ENCODE measurements at places on chromosomes 3 and 15. TPM values are rescaled to one million over a fixed set of nuclear protein-coding genes. Genes with fewer than 3 reads are reported as not detected.

DNA sequence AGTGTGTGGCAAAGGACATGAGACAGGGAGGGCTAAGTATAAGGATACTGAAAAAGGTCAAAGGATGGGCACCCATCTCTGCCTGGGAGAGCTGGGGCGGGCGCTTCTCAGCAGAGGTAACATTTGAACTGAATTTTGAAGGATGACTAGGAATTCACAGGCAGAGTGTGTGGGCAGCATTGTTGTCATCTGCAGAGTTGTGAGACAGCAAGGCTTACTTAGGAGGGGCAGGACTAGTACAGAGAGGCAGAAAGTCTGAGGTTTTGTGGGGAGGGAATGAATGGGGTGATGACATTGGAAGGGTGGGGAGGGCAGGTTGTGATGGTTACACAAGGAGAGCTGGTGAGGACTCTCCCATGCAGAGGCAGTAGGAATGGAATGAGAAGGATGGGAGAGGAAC is 84.1 kb upstream of the PRR23C start:
- DNase-seq: no peak

DNA sequence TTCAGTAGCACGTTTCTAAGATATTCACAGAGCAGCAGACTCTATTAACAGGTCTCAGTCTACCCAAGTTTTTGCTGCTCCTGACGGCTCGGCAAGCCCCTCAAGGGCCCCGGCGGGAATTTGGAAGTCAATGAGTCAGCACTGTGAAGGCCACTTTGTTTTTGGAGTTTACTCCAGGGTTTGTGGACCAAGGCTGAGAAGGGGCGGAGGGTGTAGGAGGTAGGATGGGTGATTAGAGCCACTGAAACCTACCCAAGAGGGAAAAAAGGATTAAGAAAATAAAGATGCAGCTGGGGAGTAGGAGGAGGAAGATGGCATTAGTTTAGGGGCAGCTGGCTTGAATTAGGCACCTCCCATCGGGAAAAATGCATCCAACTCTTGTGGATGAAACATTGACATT is 87.6 kb downstream of the BDH1 start:
- no peak for DNase-seq

DNA sequence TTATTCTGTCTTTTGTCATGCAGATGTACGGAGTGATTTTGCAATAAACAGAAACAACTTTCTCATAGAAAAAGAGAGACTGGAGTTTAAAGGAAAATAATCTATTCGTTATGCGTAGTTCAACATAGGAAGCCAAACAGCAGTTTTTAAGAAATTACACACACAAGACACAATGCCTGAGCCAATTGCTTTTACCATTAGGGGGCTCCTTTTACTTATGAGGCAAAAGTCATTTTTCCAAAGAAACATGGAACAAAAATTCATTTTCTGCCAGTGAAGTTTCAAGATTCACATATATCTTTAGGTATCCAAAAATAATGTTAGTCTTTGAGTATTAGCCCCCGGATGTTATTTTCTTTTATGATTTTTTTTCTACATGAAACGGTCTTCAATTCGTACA is 10.7 kb downstream of the CNTN6 start:
- no peak for DNase-seq

DNA sequence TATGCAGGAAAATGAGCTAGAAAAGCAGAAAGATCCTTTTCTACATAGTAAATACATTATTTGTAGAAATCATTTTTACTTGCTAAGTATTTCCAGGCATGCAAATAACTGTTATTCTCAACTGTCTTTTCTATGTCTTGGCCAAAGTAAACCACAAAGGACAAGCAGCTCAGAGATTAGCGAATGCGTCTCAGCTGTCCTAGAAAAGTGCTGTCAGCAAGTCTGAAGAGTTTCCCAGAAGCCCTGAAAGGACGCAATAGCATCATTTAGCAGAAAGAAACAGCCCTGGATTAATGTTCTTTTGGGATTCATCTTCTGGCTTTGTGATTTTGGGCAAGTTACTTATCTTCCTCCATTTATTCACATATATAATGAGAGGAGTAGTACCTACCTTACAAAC is 100.3 kb downstream of the ZIC1 start:
- no peak for DNase-seq

DNA sequence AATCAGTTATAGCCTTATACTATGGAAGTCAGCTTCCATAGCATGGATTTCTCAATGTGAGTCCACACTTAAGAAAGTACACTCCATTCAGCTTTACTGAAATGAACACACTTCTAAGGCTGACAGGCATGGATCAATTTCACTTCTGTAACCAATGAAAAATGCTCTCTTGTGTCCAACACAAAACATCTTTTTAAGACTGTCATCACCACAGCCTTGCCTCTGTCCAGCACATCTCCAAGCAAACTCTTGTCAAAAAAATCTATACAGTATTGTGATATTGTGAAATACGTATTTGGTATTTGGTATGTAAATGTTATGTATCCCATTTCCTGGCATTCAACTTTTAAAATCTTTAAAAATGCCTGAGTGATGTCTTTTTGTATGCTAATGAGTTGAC is 208.7 kb downstream of the RAP2B start:
- no peak for DNase-seq

- DNase-seq: peak; percentile 51
These were observed 5.7 kb downstream of the ATP13A3 start for GRCh38 chr3:194481103-194481502.

DNA sequence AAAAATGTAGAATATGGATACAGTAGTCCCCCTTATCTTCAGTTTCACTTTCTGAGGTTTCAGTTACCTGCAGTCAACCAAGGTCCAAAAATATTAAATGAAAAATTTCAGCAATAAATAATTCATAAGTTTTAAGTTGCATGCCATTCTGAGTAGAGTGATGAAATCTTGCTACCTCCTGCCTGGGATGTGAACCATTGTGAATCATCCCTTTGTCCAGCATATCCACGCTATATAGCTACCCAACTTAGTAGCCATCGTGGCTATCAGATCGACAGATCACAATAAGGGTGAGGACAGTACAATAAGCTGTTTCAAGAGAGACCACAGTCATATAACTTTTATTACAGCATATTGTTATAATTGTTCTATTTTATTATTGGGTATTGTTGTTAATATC is 1.2 kb upstream of the LARS2 start:
- no peak for DNase-seq

- peak; percentile 79 for DNase-seq
These were observed 111.3 kb downstream of the DCLK3 start for GRCh38 chr3:36653095-36653494.

- DNase-seq: no peak
These were observed 362.3 kb downstream of the WDR72 start for GRCh38 chr15:53397041-53397616.

GRCh38 chr3:134677196-134677986 is 26.6 kb upstream of the KY start:
- DNase-seq: peak; percentile 17

DNA sequence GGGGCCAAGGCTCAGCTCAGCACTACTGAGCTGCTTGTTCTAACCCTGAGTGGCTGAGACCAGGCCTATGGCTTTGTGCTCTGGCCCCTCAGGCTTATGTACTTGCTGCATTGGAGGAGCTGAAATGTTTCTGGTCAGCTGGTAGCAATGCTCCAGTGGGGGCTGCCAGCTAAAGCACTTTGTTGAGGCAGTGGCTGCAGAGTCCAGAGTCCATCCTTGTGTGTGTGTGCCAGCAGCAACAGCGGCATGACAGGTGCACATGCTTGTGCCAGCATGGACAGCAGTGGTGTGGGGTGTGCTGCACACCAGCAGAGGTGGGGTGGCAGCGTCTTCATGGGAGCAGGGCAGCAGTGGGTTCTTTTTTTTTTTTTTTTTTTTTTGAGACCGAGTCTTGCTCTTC is 169.1 kb downstream of the VPS8 start:
- DNase-seq: no peak

SIAH2 gene
- 23.4 TPM for total RNA-seq

CD276 gene
- 158 TPM for total RNA-seq

QTRT2 gene
- 24.4 TPM for total RNA-seq

TIMP4 gene
- total RNA-seq: 6.1 TPM

BSN gene
- 0.12 TPM for total RNA-seq

LRRN1 gene
- 7.7 TPM for total RNA-seq

Measured in A172 (cell line).